CD4-positive, alpha-beta T cell (primary cell): ENCODE measurements at places on chromosomes 4 and X. TPM values are rescaled to one million over a fixed set of nuclear protein-coding genes. Genes with fewer than 3 reads are reported as not detected.

GRCh38 chrX:5638572-5638971 is 590.1 kb downstream of the NLGN4X start:
- H3K4me3 ChIP-seq: no peak overlapping the region
- no peaks in the 10 kb centered on the region for H3K4me1 ChIP-seq
- H3K36me3 ChIP-seq: no peaks in the 10 kb centered on the region
- no peaks in the 10 kb centered on the region for H3K27me3 ChIP-seq

DNA sequence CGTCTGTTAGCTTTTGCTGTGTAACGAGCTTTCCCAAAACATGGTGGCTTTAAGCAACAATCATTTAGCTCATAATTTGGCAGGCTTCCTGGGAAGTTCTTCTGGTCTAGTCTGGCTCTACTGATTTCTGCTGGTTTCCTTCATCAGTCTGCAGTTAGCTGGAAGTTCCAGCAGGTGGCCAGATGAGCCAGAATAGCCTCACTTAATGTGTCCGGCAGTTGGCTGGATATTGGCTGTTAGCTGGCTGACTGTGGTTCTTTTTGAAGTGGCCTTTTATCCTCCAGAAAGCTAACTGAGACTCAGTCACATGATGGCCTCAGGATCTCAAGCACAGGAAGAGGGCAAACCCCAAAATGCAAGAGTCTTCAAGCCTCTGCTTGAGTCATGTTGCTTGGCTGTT is 34.9 kb downstream of the FTHL17 start:
- H3K4me3 ChIP-seq: no peak overlapping the region
- H3K4me1 ChIP-seq: no peaks in the 10 kb centered on the region
- no peak for DNase-seq
- no peak overlapping the region for H3K27ac ChIP-seq

DNA sequence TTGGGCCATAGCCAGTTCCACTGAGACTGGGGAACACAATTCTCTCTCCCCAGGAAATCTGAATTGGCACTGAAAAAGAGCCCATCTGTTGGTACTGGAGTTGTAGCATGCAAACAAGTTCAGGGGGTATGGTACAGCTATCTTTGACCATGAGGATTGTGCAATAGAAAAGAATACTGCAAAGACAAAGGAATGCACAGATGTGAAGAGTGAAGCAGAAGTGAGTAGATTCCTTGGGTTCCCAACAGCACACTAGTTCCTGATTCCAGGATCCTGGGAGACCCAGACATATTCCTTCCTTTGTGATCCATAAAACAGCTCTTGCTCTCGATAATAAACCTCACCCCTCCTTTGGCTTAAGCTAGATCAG is 43.3 kb upstream of the CTAG2 start:
- H3K27ac ChIP-seq: no peak overlapping the region
- H3K36me3 ChIP-seq: peaks cover 47% of the 10 kb centered on the region
- no peak for DNase-seq
- H3K27me3 ChIP-seq: no peaks in the 10 kb centered on the region
- no peaks in the 10 kb centered on the region for H3K4me1 ChIP-seq
- H3K4me3 ChIP-seq: no peak overlapping the region

GRCh38 chr4:91330555-91331137 is 973.1 kb upstream of the GRID2 start:
- DNase-seq: no peak
- H3K27me3 ChIP-seq: no peaks in the 10 kb centered on the region
- no peak overlapping the region for H3K27ac ChIP-seq
- no peaks in the 10 kb centered on the region for H3K36me3 ChIP-seq

DNA sequence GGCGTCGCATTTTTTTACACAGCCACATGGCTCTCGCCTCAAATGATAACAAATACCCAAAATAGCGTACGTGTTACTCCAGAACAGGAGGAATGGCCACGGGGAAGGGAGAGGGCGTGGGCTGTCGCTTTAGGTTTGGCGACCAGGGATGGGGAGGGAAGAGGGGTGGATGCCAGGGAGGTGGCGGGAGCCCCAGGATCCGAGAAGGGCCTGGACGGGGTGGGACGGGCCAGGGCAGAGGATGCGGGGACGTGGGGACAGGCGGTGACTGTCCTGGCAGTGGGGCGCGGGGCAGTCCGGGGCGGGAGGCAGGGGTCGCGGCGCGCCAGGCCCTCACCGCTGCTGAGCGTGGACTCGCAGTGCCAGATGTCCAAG is 631 bp downstream of the TMEM47 start:
- peaks cover 21% of the 10 kb centered on the region for H3K27me3 ChIP-seq
- no peak overlapping the region for H3K27ac ChIP-seq
- no peak overlapping the region for H3K4me3 ChIP-seq
- no peaks in the 10 kb centered on the region for H3K36me3 ChIP-seq
- H3K4me1 ChIP-seq: no peaks in the 10 kb centered on the region

DNA sequence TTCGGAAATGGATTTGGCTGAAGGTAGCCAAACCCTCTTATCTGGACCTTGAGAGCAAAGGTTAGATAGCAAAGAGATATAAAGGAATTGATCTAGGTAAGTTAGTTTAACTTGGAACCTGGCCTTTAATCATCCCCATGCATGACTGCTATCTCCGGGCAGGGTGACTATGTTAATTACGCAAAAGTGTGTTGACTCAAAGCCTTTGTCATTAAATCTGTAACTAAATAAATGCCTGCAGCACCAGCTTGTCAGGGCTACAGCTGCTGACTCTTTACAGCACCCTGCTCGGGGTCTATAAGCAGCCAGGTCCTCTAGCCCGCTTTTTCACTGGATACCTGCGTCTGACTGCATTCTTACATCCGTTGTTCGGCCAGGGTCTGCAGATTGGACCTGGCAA is 201.7 kb downstream of the TBCK start:
- no peak overlapping the region for H3K4me3 ChIP-seq
- no peak for DNase-seq
- no peaks in the 10 kb centered on the region for H3K27me3 ChIP-seq
- no peaks in the 10 kb centered on the region for H3K4me1 ChIP-seq
- H3K27ac ChIP-seq: no peak overlapping the region

DNA sequence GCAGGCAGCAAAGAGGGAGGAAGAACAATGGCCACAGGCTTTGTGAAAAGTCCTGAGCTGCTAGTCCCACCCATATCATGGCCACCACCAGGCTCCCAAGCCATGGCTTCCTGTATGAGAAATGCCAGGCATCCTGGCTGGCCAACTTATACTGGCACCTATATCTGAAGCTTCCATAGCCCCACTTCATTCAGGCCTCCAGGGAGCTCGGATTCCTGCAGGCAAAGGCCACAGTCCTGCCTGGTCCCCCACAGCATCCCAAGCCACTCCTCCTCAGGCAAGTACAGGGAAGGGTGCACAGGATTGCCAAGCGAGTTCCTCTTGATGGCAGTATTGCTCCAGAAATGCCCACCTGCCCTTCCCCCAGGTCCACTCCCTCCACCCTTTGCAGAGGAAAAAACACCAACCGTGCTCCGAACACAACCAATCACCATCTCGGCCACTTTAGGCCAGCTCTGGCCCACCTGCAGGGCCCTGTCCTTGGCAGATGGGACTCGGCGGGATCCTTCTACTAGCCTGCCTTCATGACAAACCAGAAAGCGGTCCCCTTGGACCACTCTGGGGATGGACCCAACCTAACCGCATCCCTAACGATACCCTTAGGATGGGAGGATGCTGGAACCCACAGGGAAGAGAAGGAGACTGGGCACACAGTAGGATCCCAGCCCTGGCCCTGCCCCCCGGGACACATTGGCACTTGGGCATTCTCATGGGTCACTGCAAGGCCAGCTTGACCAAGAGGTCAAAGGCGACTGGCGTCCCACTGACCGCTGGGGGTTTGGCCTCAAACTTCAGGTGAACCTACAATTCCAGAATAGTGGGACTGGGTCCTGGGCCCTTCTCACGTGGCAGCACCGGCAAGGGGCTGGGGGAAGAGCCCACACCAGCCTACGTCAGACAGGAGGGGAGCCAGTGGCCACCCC is 220.4 kb upstream of the AGTR2 start:
- H3K4me3 ChIP-seq: no peak overlapping the region
- no peaks in the 10 kb centered on the region for H3K36me3 ChIP-seq
- DNase-seq: no peak

DNA sequence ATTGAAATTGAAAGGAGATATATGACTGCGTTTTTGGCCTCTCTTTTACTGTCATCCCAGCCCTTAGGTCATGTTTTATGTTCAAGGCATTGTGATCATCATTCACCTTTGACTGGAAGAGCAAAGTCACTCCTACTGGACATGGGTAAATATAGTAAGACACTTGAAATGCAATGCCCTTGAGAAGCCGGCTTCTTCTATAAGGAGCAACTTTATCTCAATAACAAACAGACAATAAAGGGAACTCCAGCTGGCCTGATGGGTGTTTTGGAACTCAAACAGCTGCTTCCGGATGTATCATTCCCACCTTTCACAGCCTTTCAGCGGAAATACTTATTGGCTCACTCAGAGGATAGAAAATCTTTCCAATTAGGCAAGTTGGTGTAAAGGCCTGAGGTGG is 65.1 kb upstream of the C4orf54 start:
- H3K27me3 ChIP-seq: no peaks in the 10 kb centered on the region
- no peak overlapping the region for H3K27ac ChIP-seq
- no peak overlapping the region for H3K4me3 ChIP-seq
- DNase-seq: no peak

DNA sequence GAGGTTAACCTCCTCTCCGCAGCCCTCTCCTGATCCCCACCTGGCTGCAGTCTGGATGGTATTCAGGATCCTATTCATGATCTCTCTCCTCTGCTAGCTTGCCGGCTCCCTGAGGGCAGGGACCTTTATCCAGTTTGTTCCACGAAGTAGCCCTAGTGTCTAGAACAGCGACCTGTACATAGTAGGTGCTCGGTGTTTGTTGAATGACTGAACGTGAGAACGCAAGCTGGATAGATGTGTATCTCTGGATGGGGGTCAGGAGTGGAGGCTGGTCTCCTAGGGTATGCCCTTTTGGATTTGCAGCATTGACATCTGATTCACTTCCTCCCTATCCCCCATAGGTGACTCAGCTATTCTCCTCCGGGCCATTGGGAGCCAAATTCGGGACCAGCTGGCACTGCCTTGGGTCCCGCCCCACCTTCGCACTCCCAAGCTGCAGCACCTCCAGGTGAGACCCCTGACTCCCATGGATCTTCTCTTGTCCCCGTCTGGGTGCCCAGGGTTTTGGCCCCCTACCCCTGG is 7.3 kb downstream of the CCDC22 start:
- no peak for DNase-seq
- peaks cover 42% of the 10 kb centered on the region for H3K36me3 ChIP-seq
- H3K27ac ChIP-seq: no peak overlapping the region
- H3K4me3 ChIP-seq: no peak overlapping the region
- H3K4me1 ChIP-seq: peaks cover 13% of the 10 kb centered on the region

GRCh38 chr4:186624951-186625350 is 69.6 kb upstream of the MTNR1A start:
- no peak overlapping the region for H3K4me3 ChIP-seq
- DNase-seq: no peak
- H3K27ac ChIP-seq: no peak overlapping the region
- H3K4me1 ChIP-seq: peaks cover 5% of the 10 kb centered on the region

GRCh38 chrX:132373610-132374009 is 115.2 kb downstream of the MBNL3 start:
- H3K27me3 ChIP-seq: no peaks in the 10 kb centered on the region
- no peaks in the 10 kb centered on the region for H3K36me3 ChIP-seq
- H3K4me1 ChIP-seq: no peaks in the 10 kb centered on the region
- no peak for DNase-seq
- H3K27ac ChIP-seq: no peak overlapping the region

DNA sequence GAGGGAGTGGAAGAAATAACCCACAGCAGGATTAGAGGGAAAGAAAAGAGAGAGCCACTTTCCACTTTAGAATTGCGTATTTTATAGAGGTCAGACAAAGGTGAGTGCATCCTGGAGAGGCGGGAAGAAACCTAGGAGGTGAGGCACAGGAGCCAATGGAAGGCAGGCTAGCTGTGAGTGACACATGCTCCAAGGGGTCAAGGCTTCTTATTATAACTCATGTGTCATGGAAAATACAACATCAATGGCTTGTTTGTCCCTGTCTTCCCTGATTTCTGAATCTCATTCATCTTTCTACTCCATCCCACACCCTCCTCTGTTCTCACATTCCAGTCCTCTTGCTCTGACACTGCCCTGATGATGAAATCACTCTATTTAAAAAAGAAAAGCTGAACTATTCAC is 14.4 kb downstream of the ANXA3 start:
- no peak overlapping the region for H3K27ac ChIP-seq
- H3K4me1 ChIP-seq: no peaks in the 10 kb centered on the region
- no peak for DNase-seq
- peaks cover 5% of the 10 kb centered on the region for H3K27me3 ChIP-seq
- no peaks in the 10 kb centered on the region for H3K36me3 ChIP-seq

DNA sequence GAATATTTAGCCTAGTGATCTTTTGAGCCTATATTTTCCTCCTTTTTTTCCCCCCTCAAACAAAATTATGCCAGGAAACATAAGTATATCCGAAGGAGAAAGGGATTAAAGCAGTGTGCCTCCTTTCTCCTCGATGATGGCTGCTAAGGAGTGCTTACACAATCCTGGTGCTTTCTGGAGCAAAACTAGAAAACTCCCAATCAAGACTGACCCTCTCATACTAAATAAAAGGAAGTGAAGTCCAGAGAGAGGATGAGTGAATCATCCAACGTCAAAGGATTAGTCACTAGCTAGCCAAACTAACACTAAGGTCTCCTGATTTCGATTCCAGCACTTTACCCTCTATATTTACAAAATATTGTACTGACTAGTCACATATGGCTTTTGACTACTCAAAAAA is 146.8 kb downstream of the PPP3CA start:
- no peak for DNase-seq
- H3K27ac ChIP-seq: no peak overlapping the region
- no peak overlapping the region for H3K4me3 ChIP-seq
- no peaks in the 10 kb centered on the region for H3K27me3 ChIP-seq
- peaks cover 4% of the 10 kb centered on the region for H3K36me3 ChIP-seq
- peaks cover 6% of the 10 kb centered on the region for H3K4me1 ChIP-seq

- no peak for DNase-seq
- no peaks in the 10 kb centered on the region for H3K27me3 ChIP-seq
- H3K36me3 ChIP-seq: peaks cover 38% of the 10 kb centered on the region
- no peak overlapping the region for H3K27ac ChIP-seq
These were observed 11.3 kb downstream of the SNX12 start for GRCh38 chrX:71056867-71057266.

- H3K4me1 ChIP-seq: no peaks in the 10 kb centered on the region
- DNase-seq: no peak
- no peaks in the 10 kb centered on the region for H3K27me3 ChIP-seq
These were observed 281.2 kb upstream of the DIAPH2 start for GRCh38 chrX:96403446-96403845.

Gene GLRB
- not detected for total RNA-seq

Gene HTN1
- not detected for total RNA-seq

Gene UPF3B
- total RNA-seq: 5.7 TPM

Gene ADAM29
- total RNA-seq: not detected

Gene ADGRL3
- total RNA-seq: not detected

Gene USO1
- total RNA-seq: 10.9 TPM

Gene TMEM35A
- total RNA-seq: not detected

Gene YIPF6
- total RNA-seq: 7.4 TPM
